ENCODE measurements at places on chromosomes 7 and 10. TPM values are rescaled to one million over a fixed set of nuclear protein-coding genes. Genes with fewer than 3 reads are reported as not detected.

DNA sequence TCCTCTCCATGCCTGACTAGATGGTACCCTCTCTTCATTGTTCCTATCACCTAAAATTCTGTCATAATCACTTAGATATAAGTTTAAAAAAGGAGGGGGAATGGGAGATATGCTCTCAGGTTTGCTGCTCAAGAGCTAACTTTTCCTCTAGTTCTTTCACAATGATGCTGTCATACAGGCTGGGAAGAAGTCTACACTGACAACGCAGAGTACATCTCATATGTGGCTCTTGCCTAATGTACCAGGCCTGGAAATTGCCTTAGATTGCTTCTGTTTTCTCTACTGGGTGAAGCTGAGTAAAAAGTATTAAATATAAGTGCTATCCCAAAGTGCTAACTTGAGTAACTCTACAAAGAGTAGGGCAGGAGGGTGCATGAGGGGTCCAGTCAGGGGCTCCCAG is 43.8 kb upstream of the BET1 start:
- DNase-seq: no peak

- no peak for DNase-seq
Measured at GRCh38 chr10:29923416-29923965, 135.9 kb downstream of the JCAD start.

FANK1 gene
- total RNA-seq: 0.96 TPM

- no peak for DNase-seq
Measured at GRCh38 chr7:2786607-2787116, 57.4 kb downstream of the GNA12 start.

COL17A1 gene
- total RNA-seq: not detected

OR9A2 gene
- total RNA-seq: 0.30 TPM

- no peak for DNase-seq
Measured at GRCh38 chr10:10293041-10293440, 724.6 kb upstream of the CELF2 start.

TEX47 gene
- total RNA-seq: not detected

- DNase-seq: no peak
Measured at GRCh38 chr10:60942134-60942787, 1.7 kb downstream of the RHOBTB1 start.

CALML5 gene
- total RNA-seq: not detected

DNA sequence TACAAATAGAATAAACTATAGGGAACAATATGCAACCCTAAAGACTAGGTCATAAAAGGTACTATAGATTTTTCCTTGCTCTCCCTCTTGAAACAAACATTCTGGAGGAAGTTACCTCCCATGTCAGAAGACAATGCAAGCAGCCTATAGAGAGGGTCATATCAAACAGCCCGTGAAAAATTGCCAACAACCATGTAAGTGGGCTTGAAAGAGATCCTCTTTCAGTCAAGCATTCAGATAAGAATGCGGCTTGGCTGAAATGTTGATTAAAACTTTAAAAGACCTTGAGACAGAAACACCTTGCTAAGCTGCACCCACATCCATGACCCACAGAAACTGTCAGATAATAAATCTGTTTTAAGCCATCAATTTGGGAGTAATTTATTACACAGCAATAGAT is 526.6 kb upstream of the GHITM start:
- no peak for DNase-seq

TMEM184A gene
- total RNA-seq: not detected

DNA sequence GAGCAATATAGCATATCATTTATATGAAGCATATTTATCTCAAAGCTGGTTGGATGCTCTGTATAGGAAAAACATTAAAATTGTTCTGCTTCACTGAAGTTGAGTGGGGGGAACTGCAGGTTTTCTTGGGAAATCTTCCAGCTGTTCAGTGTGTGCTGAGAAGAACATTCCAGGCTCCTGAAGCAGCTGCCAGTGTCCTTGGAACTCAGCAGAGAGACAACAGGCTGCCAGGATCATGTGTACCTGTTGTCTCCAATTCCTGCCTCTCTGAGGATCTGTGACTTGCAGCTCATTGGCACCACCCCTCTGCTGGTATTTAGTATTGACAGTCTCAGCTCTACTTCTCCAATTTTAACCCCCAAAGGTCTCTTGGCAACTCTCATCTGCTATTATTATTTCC is 42.3 kb upstream of the PRKG1 start:
- DNase-seq: no peak

GRCh38 chr10:88409236-88409635 is 173.9 kb downstream of the RNLS start:
- no peak for DNase-seq
